Psoas muscle (tissue), 8 donors: ENCODE measurements at places on chromosomes 5 and 9. TPM values are rescaled to one million over a fixed set of nuclear protein-coding genes. Genes with fewer than 3 reads are reported as not detected.

The SLC6A18 gene
- not detected for polyA plus RNA-seq

DNA sequence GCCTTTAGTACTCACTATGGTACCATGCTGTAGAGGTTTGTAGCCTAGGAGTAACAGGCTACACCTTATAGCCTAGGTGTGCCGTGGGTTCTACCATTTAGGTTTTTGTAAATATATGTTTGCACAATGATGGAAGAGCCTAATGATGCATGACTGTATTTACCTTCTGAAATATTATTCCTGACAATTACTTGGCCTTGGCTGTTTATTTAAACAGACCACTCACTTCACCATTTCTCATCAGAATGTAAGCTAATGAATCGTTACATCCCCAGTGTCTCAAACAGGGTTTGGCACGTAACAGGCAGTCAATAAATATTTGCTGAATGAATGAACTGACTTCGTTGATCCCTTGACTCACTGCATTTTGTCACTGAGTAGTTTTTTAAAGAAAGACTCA lies 93.1 kb downstream of the MED27 start:
- no peak for DNase-seq

DNA sequence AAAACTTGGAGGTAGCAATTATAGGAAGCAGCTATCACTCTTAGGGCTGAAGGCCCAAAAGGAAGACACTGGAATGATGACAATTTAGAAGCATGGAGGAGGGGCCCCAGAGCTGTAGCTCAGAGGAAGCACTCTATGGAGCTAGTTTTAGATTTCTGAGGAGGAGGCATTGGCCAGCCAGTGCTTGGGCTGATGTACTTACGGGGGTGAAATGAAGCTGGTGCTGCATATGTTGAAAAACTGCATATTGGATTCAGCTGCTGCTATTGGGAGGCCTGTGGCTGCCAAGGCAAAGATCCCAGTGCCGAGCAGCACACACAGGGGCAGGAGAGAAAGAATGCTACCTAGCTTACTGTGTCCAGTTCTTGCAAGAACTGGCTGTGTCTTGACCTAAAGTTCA lies 53.9 kb upstream of the HMHB1 start:
- no peak for DNase-seq

- no peak for DNase-seq
These were observed 33.1 kb downstream of the RPS23 start for GRCh38 chr5:82244854-82245635.

GRCh38 chr5:95823218-95823737 lies 752 bp upstream of the GLRX start:
- no peak for DNase-seq

GRCh38 chr5:52864371-52864770 lies 76.7 kb downstream of the ITGA1 start:
- no peak for DNase-seq

- no peak for DNase-seq
These were observed 123.8 kb downstream of the DMRT2 start for GRCh38 chr9:1173993-1174392.

DNA sequence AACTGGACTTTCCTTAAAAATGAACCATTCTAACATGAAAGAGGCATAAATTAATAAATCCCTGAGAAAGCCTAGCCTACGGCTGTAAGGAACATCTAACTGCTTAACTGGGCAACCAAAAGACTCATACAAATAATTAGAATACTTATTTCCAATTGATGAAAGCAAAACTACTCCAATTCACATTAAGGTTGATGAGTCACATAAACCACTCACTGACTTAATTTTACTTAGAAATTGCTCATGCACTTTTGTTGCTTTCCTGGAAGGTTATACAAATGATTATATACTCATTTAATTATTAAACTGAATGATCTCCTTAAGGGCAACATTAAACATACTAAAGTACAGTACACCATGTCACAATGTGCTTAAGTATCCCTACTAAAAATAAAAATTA lies 101.9 kb downstream of the NFIB start:
- no peak for DNase-seq
